ENCODE measurements at places on chromosomes 4 and X.

DNA sequence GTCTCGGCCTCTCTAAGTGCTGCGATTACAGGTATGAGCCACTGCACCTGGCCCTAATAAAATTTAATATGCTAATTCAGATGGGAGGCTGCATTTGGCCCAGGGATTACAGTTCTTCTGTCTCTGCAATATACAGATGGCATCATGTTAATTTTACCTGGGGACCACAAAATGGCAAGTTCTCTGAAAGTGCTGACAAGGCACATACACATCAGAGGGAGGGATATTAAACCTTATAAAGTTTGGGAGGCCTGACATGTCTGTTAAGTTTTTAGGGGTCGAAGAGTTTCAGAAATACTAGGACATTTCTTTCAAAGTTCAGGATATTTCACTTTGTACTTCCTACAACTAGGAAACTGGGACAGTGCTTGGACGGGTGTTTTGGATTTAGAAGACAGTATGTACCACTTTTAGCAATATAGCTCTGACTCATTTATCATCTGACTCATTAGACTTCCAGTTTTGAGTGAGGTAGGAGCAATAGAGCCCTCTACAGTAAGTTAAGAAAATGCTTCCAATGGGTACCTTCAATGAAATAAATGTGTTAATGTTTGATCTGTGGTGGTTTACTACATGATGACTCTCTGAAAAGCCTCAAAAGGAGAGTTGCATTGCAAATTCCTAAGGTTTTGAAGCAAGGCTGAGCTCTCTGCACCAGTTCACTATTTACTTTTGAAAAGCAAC lies 981.0 kb upstream of the HS3ST1 start:
- no peak for DNase-seq

- no peak for DNase-seq
Observed at GRCh38 chrX:20965270-20966044, 408.8 kb upstream of the CNKSR2 start.

- no peak for DNase-seq
Observed at GRCh38 chr4:137968956-137969678, 273.0 kb downstream of the SLC7A11 start.

- no peak for DNase-seq
Observed at GRCh38 chrX:115687595-115687994, 126.6 kb downstream of the PLS3 start.

DNA sequence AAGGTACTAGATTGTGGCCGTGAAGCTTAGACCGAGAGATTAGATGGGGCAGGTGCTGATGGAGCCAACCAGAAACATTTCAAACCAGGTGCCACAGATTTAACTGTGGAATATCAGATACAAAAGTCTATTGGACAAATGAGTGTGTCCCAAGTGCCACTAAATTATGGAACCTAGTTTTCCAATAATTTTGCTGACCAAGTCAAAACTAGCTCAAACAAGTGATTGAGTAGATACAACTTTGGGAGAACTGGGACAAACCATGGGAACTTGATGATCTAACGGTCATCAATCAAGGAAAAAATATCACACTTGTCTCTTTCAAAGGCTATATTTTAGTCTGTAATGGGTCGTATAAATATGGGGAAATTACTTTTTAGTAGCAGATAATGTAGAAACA lies 562.9 kb downstream of the KCNIP4 start:
- no peak for DNase-seq

GRCh38 chr4:114827651-114828050 lies 229.0 kb downstream of the UGT8 start:
- DNase-seq, result no peak

DNA sequence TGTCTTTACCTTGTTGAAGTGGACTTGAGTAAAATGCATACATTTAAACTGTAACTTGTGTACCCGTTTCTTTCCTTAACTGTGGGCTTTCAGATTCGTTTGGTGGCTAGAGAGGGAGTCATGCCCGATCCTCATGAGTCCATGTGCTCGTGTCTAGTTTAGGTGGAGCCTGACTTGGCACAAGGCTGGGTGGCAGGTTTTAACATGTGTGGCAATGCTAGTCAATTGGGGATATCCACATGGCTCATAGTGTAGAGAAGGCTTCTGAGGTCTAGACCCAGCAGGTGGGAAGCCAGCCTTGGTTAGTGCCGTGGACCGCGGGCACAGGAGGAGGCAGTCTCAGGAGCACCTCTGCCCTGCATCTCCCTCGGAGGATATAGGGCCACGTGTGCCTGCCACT lies 48.5 kb upstream of the CLCN4 start:
- DNase-seq, result no peak

DNA sequence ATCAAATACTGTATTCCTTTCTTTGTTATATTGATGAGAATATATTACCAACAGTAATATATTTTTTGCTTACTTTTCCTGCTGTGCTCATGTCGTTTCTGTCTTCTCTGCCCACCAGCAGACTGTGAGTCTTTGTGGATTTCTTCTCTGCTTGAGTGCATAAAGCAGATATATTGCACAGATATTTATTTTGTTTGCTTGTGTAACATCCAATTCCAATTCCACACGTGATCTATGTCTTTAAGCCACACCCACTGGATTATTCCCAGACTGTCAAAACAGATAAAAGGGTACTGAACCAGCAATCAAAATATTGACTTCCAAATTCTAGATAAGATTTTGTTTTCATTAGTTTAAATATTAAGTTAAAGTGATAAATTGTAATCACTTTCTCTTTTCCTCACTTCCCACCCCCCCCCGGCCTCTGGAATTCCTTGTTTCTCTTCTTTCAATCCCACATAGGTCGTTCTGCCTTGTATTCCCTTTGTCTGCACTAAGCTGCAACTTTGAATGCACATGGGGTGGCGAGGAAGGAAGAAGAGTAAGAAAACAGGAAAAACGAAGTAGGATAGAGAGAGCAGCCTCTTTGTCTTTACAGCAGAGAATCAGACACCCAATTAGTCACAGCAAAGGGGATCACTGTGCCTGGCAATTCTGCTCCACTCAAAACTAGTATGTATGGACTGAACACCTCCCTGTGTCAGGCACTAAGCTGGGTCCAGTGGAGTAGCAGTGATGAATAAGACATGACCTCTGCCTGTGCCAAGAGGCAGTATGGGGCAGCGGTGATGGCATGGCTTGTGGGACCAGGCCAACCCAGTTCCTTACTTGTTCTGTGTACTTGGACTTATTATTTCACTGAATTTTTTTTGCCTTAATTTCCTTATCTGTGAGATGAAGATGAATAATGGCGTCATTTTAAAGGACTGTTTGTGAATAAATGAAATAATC lies at the start of gene ADH1B:
Gene ADH1B, minus strand, starts transcription at position 161 of the 951 bp plus-strand sequence. Its CDS starts 70 bp downstream, at position 91.
- no peak for DNase-seq

- no peak for DNase-seq
Observed at GRCh38 chrX:105701310-105702052, 120.9 kb upstream of the NRK start.

- no peak for DNase-seq
Observed at GRCh38 chr4:154348657-154349056, 142.9 kb downstream of the DCHS2 start.

DNA sequence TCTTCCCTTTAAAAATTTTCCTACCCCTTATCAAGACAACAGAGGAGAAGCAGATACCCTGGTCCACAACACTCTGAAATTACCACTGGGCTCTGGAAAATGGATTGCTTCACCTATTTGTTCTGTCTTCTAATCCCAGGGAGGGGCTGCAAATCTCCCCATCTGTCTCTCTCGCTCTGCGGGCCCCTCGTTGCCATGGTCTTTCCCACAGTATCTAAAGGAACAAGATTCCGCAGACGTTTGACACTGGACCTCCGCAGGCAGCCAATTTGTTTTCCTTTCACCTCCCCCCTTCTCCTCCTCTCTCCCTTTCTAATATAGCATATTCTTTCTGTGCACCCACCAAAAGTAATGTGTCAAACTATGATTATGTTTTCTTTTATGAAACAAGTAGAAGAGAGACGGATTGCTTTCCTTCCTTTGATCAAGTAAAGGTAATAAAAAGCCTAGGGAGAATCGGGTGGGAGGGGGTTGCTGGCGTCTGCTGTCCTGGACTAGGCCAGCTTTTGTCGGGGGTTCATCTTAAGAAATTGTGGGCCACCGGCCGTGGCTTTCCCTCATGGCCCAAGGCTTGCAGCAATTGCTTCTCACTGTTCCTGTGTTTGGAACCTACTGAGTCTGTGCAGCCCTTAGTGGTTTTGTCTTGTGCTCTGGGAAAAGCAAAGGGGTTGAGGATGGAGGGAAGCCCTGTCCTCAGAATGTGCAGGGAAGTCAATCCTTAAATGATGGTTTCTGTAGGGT lies 81.0 kb downstream of the MGST2 start:
- DNase-seq, result no peak

DNA sequence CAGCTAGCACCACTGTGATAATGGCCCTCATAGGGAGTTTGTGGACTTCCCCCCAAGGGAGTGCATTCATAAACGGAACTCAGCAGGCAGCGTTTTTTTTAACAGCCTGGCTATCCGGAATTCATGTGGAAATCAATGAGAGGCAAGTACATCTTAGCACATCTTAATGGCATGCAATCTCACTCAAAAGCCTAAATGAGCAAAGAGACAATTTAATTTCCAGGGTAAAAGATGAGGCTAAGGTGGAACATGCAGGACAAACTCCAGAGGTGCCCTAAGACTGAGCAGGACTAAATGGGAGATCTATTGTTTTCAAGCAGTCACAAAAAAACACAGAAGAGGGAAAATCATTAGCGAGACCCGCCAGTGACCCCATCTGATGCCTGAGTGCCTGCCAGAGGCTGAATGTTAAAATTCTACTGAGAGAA lies 243.5 kb upstream of the KCNIP4 start:
- DNase-seq, result no peak

DNA sequence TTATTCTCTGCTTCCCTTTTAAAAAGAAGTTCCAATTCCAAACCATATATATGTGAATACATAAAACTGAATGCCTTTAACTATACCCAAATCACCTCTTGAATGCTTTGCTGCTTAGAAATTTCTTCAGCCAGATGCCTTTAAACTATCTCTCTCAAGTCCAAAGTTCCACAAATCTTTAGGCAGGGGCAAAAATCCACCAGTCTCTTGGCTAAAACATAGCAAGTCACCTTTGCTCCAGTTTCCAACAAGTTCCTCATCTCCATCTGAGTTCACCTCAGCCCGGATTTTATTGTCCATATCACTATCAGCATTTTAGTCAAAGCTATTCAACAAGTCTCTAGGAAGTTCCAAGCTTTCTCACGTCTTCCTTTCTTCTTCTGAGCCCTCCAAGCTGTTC lies 49.8 kb downstream of the SULT1B1 start:
- DNase-seq, result no peak

GRCh38 chr4:121827853-121828252 lies 4.2 kb upstream of the CCNA2 start:
- no peak for DNase-seq

DNA sequence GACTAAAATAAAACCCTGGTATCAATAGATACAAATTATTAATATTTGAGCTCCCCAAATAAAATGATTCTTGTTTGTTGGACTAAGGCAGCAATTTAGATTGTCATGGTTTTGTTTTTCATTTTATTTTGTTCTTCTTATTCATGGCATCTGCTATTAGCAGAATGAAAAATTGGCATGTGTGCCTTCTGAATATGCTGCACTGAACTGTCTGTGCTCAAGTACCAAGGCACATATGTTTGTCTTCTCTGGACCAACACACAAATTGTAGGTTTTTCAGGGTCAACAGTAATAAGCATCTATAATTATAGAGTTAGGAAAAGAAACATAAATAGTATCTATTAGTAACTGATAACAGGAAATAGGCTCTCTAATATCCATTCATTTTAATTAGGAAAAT lies 121.1 kb downstream of the BANK1 start:
- no peak for DNase-seq

GRCh38 chr4:2534904-2535375 lies 1.5 kb upstream of the FAM193A start:
- DNase-seq, result no peak
